ENCODE measurements at places on chromosomes 11 and 22.
A peak's percentile ranks its signal among the peaks of the same experiment; 100 is the strongest.

DNA sequence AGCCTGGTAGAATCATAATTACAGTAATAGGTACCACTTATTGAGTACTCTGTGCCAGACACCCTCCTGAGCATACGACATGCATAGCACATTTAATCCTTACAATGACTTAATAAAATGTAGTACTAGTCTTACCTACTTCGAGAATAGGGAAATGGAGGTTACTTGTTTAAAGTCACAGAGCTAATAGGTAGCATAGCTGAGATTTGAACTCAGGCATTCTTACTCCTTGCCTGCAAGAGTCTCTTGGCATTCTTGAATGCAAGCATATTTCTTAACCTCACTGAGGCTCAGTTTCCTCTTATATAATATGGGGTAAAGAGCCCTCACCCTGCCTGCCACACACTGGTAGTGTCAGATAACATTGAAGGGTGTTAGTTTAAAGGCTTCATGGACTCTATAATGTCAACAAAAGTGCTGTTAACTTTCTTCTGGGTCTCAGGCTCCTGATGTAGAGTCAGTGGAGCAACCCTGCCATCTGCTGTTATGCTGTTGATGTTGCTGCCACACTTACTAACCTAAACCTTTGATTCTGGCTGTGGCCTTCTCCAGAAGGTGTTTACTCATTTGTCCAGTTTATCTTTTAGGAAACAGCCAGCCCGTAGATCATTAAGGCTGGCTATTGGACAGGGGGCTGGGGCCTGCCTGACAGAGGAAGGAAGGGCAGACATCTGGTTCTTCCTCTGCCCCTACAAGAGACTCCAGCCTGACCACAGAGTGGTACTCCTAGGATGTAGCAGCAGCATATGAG, 18.9 kb downstream of the LIMK2 start:
- DNase-seq = peak; percentile 41

DNA sequence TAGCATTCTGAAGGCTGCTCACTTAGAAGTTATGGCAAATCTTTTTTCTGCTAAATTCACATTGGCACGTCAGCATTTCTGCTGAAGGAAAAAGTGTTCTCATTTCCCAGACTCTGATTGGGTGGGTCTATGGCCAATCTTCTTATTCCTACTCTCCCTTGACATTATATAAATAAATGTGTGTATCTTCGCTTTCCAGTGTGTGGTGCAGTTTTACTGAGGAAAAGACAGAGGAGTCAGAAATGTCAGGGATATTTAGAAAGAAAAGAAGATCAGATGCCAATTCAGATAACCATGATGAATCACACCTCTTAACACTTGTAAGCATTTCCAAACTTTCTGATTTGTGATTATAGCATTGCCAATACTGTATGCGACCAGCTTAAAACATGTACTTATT, 3.2 kb upstream of the BDNF start:
- DNase-seq = no peak

- DNase-seq = no peak
Observed at GRCh38 chr11:130110339-130111108, 40.8 kb downstream of the APLP2 start.

DNA sequence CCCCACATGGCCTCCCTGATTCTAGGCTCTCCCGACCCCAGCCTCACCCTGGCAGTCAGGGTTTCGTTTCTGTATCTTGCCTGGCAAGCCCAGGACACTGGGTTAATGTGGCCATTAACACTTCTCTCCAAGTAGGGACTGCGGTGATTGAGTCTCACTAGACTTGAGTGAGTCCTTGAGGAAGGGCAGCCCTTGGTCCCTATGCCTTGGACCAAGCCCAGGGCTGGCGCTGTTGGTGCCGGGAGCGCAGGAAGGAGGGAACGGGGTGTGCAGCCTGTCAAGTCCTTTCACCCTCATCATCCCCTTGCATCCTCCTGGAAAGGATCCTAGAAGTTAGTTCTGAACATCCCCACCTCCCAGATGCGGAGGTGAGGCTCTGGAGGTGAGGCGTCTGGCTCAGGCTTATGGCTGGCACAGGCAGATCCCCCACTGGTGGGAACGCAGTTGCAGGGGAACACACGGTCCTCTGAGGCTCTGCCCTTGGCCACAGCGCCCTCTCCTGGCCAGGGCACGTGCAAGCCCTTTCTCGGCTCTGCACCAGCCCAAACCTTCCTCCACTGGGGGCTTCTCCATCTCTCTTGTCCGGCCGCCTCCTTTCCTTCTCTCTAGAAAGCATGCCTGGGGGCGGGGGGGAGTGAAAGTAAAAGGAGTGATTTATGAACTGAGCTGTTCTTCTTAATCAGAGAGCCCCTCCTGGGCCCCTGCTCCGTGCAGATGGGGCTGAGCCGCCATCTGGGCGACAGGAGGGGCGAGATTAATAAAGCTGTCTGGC, 56.7 kb downstream of the TP53I11 start:
- peak; percentile 26 for DNase-seq

GRCh38 chr11:46249103-46249937, 28.1 kb upstream of the CREB3L1 start:
- DNase-seq = peak; percentile 77

- no peak for DNase-seq
Observed at GRCh38 chr11:116215471-116216113, 557.2 kb downstream of the BUD13 start.

- DNase-seq = no peak
Observed at GRCh38 chr11:134667175-134667500, 255.1 kb upstream of the B3GAT1 start.

- no peak for DNase-seq
Observed at GRCh38 chr11:115364896-115365295, 139.3 kb downstream of the CADM1 start.

- DNase-seq = peak; percentile 98
Observed at GRCh38 chr22:31829505-31829904, 75.7 kb downstream of the DEPDC5 start.

DNA sequence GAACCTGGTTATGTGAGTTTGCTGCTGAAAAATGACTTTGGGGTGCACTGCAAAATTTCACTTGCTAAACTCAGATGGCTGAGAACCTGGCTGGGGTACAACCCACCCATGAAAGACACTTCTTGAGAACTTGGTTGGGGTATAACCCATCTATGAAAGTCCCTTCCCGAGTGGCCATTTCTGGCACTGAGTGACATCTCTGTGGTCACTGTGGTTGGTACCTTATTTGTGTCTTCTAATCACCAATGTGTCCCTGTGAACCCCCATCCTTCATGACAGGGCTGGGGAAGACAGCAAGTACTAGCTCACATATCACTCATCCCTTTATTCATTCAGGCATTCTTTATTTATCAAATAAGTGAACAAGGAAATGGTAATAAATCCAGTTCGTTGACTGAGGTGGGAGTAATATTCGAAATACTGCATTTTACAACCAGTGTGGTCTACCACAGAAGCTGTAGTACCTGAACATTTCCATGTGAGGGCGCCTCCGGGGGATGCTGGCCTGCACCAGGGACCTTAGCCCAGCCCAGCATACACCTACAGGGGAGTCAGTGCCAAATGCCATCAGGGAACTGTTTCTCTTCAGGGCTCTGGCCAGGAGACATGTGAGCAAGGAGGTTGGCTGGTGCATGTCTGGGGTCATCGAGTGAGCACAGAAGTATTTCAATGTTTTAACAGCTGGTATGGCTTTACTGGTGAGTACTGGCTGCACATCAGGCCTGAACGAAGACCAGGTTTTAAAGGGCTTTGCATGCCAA, 122.1 kb downstream of the CSNK2A3 start:
- DNase-seq = peak; percentile 27

DNA sequence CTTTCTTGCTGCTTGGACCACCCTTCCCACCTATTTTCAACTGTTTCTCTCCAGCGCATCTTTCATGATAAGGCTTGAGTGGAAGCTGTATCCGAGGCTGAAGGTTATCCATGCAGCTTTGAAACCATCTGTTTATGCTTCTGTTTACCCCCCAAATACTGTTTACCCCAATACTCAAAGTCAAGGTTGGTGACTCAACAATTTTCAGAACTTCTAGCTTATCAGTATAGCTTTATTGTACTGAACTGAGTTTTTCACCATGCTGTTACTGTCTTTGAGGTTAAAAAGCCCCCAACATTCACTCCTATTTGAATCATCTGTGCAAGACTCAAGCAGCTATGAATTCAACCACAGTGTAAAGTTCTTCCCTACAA, 1.1 kb upstream of the CABIN1 start:
- no peak for DNase-seq

GRCh38 chr11:122197066-122197987, 81.3 kb upstream of the BLID start:
- DNase-seq = peak; percentile 100

DNA sequence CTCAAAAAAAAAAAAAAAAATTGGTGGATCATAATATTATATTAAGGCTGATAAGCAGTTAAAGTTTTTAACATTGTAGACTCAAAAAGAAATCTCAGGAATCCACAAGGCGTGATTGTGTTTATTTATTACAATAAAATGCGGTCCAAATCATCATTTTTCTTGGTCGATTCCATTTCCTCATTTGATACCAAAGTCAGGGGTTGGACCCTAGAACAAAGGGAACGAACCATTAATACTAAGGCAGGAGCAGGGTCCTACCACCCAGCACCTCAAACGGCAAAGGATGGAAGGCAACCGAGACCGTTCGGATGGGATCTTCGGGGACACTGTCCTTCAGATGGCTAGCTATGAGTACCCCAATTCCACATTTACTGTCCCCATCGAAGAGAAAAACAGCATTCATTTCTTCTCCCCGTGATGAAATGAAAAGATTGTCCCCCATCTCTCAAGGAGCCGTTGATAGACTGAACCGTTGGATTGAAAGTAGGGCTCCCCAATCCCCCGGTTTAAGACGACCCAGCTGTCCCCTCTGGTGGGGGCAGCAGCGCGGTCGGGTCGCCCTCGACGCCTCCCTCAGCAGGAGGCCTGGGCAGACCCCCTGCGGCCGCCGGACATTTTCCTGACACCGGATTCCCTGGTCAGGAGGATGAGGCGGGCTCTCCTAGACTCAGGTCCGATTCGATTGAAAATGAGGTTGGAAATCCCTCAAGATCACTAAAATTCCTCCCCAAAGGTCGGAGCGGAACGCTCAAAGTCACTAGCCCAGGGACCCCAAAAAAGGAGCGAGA, 607 bp downstream of the DMC1 start:
- no peak for DNase-seq

DNA sequence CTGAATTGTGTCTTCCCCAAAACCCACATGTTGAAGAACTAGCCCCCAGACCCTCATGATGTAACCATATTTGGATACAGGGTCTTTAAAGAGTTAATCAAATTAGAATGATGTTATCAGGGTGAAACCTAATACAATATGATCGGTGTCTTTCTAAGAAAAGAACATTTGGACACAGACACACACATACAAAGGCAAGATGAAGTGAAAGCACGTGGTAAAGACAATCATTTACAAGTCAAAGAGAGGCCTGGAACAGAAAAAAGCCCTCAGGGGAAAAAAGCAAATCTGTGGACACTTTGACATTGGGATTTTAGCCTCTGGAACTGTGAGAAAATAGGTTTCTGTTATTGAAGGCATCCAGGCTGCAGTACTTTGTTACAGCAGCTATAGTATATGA, 733.4 kb downstream of the JRKL start:
- no peak for DNase-seq

DNA sequence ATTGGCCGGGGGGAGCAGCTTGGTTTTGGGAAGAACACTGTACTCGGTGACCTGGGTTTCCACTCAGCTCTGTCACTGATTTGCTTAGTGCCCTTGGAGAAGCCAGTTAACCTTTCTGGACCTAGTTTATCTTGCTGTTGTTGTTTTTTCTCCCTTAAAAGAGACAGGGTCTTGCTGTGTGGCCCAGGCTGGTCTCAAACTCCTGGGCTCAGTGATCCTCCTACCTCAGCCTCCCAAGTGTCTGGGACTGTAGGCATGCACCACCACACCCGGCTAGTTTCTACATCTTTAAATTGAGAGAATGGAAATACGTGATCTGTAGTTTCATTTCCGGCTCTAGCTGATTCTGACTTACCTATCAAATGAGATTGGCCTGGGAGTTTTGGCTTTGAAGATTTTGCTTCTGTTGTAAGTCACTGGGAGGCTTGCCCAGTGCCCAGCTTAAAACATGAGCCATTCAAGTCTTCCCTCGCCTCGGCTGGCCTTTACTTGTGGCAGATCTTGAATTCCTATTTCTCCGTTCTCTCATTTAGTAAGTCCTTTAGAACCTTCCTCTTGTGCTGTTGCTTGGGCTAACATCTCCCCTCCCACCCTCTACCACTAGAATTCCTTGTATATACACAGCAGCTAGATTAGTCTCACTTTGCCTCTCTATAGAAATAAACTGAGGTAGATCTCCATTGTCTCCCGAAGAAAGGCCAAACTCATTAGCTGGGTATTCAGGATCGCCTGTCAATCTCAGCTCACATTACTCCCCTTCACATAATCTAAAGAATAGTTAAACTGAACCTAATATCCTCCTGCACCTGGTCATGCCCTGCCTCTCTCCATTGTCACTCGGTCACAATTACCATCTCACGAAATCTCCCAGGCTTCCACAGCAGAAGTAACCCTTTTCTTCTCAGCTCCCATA, 87.7 kb upstream of the SLC25A18 start:
- DNase-seq = no peak

GRCh38 chr22:20130319-20130718, 1.3 kb upstream of the ZDHHC8 start:
- DNase-seq = no peak

GRCh38 chr11:63536669-63537292, at the start of gene PLAAT4:
TSS of gene PLAAT4 (plus strand) at chr11:63536808. CDS start at chr11:63536869, 61 bp downstream.
- peak; percentile 58 for DNase-seq

- DNase-seq = no peak
Observed at GRCh38 chr11:12567746-12568460, 106.3 kb upstream of the TEAD1 start.

DNA sequence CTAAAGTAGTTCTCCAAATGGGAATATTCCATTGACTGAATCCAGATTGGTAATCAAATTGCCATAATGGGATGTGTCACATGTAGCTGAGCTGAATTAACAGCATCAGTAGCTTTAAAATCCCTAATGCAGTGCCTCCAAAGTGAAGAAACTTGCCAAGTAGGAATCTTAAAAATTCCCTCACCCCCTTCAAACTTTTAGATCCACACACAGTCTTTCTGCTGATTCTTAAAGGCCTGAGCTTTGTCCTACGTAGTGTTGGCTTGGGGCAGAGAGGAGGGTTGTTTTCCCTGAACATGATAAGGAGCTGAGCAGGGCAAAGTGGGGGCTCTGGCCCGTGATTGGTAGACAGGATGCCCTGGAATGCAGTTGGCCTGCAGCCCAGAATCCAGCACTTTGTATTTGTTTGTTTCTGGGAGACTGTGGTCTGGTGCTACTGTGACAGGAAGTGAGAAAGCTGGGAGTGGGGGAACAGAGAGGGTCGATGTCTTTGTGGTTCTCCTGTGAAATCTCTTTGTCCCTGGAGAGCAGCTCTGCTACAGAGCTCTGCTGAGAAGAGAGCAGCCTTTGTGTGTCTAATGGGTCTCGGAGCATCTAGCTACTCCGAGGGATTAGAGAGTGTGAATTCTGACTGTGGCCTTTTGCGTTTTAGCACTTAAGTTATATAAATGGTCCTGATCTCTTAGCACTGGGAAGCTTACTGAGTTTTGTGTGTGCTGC, 16.9 kb downstream of the CTNND1 start:
- DNase-seq = peak; percentile 100

- DNase-seq = no peak
Observed at GRCh38 chr22:30423301-30423958, 2.1 kb upstream of the MTFP1 start.

GRCh38 chr11:133234883-133235282, 297.4 kb downstream of the OPCML start:
- no peak for DNase-seq

- peak; percentile 19 for DNase-seq
Observed at GRCh38 chr11:73072935-73073481, 69.1 kb downstream of the FCHSD2 start.

- no peak for DNase-seq
Observed at GRCh38 chr11:77729063-77729462, 91.5 kb downstream of the RSF1 start.

Data from LHCN-M2 (cell line).